ENCODE measurements at places on chromosomes 2 and 18. TPM values are rescaled to one million over a fixed set of nuclear protein-coding genes. Genes with fewer than 3 reads are reported as not detected.

The BIRC6 gene
- total RNA-seq: 76.4 TPM

The HNMT gene
- 36.1 TPM for total RNA-seq

The MPP4 gene
- 0.13 TPM for total RNA-seq

The GREB1L gene
- total RNA-seq: 0.61 TPM

The EFR3B gene
- 10.1 TPM for total RNA-seq

The G6PC2 gene
- total RNA-seq: not detected

The SIX2 gene
- total RNA-seq: 0.61 TPM

The ARHGEF4 gene
- total RNA-seq: 38.8 TPM

The DSG4 gene
- not detected for total RNA-seq

The DAPL1 gene
- not detected for total RNA-seq

The PSTPIP2 gene
- total RNA-seq: 10.2 TPM

The NCKAP5 gene
- total RNA-seq: 51.1 TPM

The CBLN2 gene
- total RNA-seq: not detected

The TIGD1 gene
- total RNA-seq: 2.6 TPM

The EPB41L3 gene
- 268 TPM for total RNA-seq

The MRO gene
- 0.77 TPM for total RNA-seq

The MERTK gene
- total RNA-seq: 21.8 TPM

The ABCG5 gene
- total RNA-seq: not detected

The SH3RF3 gene
- total RNA-seq: 4.2 TPM

The CLEC4F gene
- not detected for total RNA-seq

The ELOA2 gene
- not detected for total RNA-seq

The CRIM1 gene
- 127 TPM for total RNA-seq

The EVX2 gene
- total RNA-seq: not detected

All from upper lobe of left lung (tissue), 6 donors.